NCI-H1417 treated with DMSO at 0.1 percent for 48 hours (cell line): ENCODE measurements at places on chromosomes 16 and 17.

- no peak for DNase-seq
These were observed 4.4 kb upstream of the SOX8 start for GRCh38 chr16:977081-977701.

GRCh38 chr17:61462719-61463315, 10.6 kb downstream of the TBX4 start:
- no peak for DNase-seq

DNA sequence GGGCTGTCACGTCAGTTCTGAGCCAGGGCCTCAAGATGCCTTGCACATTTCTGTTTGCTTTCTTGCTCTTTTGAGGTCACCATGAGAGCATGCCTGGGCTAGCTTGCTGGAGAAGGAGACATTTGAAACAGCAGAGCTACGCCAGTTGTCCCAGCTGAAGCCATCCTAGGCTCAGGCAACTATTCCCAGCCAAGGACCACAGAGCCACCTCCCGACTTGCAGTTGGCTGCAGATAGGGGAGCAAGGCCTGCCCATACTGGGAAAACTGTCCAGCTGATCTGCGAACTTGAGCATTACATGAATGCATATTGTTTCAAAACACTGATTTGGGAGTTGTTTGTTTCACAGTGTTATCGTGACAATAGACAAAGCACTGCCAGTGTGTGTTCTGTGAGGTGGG, 340.8 kb downstream of the XYLT1 start:
- no peak for DNase-seq

GRCh38 chr16:82421851-82422250, 204.9 kb upstream of the CDH13 start:
- no peak for DNase-seq

DNA sequence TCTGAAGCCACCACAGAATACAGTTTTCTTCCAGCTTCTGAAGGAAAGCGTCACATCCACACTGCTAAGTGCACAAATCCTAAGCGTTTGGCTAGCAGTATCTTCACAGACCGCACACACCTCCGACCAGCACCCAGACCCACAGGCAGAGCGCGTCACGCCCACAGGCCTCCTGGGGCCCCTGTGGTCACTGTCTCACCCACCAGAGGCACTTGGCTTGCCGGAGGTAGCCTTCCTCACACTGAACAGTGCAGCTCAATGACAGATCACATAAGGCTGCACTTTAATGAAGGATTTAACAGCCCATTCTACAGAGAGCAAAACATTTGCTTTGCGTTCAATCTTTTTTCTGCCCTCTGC, 21.2 kb downstream of the SPHK1 start:
- DNase-seq, result no peak

DNA sequence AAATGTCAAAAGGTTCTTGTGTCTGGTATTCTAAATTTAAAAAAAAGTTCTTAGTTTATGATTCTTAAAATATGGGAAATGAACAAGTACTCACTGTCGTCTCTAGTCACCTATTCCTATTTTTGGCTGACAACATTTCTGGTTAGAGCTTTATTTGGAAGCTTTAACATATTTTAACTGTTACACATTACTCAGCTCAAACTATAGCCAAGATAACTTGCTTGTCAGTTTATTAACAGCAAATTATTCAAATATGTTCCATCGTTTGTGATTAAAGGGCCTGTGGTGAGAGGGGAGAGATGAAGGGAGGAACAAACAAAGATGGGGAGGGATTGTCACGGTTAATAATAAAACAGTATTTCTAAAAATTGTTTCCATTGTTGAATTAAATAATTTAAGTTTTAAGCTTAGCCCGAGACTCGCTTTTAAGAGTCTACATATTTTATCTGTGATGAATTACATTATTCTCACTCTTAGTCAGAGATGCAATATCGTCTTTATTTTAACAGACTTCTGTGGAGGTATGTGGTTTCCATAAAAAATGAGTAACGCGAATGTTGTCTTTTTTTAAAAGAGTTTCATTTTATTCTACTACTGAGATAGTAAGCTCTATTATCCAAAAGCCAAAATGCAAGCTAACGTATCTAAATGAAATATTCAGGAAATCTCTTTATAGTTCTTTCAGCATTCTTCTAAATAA, 321.9 kb upstream of the PMFBP1 start:
- no peak for DNase-seq

GRCh38 chr16:4520913-4521312, 17.7 kb downstream of the CDIP1 start:
- DNase-seq, result no peak

DNA sequence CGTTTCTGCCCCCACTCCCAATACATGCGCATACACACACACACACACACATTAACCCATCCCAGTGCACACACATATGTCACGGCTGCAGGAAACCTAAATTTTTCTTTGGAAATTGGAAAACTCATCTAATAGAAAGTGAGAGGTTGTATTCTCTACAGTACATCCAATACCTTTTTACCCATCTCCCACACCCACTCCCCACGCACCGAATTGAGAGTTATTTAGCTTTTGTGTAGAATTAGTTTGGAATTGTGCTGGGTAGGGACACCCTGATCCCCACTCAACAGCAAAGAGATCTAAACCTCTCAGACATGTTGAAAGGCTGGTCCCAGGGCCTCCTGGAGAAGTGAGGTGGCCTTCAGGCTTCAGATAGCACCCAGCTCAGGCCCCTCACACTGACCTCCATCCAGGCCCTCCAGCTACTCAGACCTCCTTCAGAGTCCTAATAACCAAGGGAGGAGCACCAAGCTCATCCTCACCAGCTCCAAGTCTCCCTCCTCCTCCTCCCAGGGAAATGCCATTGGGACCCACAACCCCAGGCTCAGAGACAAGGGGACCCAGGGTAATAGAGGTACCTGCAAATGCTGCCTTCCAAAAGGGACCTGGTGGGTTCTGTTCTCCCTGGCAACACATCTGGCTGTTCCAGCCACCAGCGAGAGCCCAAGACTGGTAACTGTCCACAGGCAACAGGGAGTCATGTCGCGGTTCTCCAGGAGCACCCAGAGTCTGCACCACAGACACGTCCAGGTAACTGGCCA, 955 bp downstream of the HOXB13 start:
- DNase-seq, result no peak

- DNase-seq, result no peak
These were observed 11.9 kb downstream of the SLC7A6 start for GRCh38 chr16:68276223-68276622.

GRCh38 chr16:53898993-53899392, 195.0 kb downstream of the FTO start:
- DNase-seq, result no peak

GRCh38 chr16:11088074-11088730, 143.8 kb downstream of the CLEC16A start:
- no peak for DNase-seq
